AG09319 (cell line): ENCODE measurements at places on chromosomes 5 and 9.

GRCh38 chr5:95251185-95251584 is 33.7 kb downstream of the MCTP1 start:
- DNase-seq, result no peak

DNA sequence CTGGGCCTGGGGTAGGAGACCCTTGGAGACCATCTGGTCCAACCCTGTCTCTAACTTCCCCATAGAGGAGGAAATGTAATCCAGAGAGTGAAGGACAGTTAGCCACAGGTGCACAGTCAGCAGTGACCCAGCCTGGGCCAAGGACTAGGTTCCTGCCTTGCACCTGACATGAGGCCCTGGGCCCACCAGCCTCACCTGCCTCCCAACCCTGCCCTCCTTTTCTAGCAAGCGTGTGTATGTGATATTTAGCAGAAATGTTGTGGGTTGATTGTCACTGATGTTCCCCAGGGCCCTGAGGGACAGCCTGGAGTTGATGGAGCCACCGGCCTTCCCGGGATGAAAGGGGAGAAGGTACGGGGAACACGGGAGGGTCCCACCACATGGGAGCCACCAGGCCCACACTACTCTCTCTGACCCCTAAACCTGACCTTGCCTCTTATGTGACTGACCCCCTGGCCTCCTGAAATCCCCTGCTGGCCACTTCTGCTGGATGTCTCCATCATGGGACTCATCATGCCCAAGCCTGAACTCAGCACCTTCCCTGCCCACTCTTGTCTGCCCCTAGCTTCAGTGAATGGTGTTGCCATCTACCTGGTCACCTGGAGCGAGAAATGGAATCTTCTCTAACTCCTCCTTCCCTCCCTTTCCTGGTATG is 79.2 kb upstream of the TGFBR1 start:
- no peak for DNase-seq

GRCh38 chr5:113197456-113198200 is 221.0 kb downstream of the DCP2 start:
- DNase-seq, result no peak

DNA sequence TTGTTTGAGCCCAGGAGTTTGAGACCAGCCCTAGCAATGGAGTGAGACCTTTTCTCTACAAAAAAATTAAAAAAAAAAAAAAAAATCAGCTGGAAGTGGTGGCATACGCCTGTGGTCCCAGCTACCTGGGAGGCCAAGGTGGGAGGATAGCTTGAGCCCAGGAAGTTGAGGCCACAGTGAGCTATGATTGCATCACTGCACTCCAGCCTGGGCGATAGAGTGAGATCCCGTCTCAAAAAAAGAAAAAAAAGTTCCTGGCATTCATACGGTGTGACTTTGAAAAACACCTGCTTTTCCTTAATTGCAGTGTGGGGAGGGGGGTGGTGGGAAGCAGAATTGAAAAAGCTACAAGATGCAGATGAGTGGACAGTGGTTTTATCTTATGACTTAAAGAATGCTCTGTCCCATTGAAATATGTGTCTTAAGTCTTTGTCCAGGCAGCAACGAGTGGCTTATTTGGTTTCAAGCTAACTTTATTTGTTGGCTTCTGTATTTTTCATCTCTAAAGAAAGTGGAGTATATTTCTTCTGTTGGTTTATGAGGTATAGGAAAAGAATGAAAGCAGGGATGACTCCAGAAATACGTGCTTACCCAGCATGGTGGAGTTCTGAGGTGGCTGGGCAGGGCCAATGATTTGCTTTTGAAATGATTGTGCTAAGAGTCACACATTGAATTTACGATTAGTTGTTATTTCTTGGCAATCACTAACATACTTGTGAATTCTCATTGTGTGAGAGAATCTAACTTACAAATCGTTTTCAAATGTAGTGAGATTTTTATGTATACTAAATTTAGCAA is 27.8 kb downstream of the ROPN1L start:
- no peak for DNase-seq

- no peak for DNase-seq
Measured at GRCh38 chr5:177595026-177595585, 3.1 kb downstream of the TMED9 start.

DNA sequence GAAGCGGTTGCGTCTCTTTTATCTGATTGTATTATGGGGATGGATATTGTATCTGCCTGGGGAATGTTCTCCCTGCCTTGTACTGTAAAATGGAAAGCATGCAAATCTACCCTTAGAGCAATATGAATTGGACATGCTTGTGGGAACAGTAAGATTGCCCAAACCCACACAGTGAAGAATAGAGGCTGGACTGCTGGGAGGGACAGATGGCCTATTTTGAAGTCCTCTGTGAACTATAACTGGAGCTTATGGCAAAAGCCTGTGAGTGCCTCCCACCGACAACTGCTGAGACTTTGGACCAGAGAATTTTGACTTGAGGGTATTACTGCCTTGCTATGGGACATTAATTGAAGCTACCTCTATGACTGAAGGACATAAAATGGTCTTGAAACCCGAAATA is 168.9 kb downstream of the ERCC6L2 start:
- no peak for DNase-seq

DNA sequence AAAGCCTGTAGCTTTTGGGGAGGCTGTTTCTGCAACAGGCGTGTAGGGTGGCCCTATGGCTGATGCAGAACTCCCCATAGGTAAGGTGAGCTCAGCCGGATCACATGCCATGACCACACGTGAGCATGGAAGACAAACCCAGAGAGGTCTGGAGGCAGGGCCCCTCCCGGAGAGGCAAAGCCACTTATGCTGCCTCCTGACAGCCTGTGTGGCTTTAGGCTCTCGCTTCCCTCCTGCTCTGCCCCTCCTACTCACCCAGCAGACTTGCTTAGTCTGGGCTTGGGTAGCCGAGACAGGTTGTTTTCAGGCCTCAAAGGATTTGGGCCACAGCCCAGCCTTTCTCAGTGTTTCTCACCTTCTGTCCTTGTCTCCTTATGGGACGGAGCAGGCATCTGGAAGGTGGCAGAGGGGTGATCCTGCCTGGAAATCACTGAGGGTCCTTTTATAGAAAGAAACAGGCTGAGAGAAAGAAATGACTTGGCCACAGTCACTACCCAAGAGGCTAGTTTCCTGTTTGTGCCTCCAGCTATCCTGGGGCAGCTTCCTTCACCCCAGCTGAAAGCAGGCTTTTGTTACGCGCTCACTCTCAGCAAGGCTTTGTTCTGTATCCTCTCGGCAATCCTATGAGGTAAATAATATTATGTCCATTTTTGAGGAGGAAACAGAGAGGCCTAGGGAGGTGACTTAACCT is 89.9 kb downstream of the DAB2IP start:
- DNase-seq, result no peak

GRCh38 chr9:136238342-136238732 is 7.3 kb downstream of the QSOX2 start:
- no peak for DNase-seq
